ENCODE measurements at places on chromosomes 6 and 20. TPM values are rescaled to one million over a fixed set of nuclear protein-coding genes. Genes with fewer than 3 reads are reported as not detected.

- no peaks in the 10 kb centered on the region for H3K4me1 ChIP-seq
- no peaks in the 10 kb centered on the region for H3K27me3 ChIP-seq
- no peak overlapping the region for H3K27ac ChIP-seq
- peaks cover 4% of the 10 kb centered on the region for H3K36me3 ChIP-seq
- DNase-seq = no peak
- no peak overlapping the region for H3K4me3 ChIP-seq
Observed at GRCh38 chr6:143498428-143498827, 13.1 kb downstream of the FUCA2 start.

Gene TBX18
- 0.49 TPM for total RNA-seq

GRCh38 chr20:5172167-5172601 lies 45.4 kb downstream of the CDS2 start:
- H3K27me3 ChIP-seq = no peaks in the 10 kb centered on the region
- H3K27ac ChIP-seq = peak overlapping the region; percentile 22
- H3K36me3 ChIP-seq = peaks cover 24% of the 10 kb centered on the region
- no peak for DNase-seq
- peaks cover 56% of the 10 kb centered on the region for H3K4me1 ChIP-seq

GRCh38 chr20:11918391-11918845 lies 725 bp downstream of the BTBD3 start:
- H3K27ac ChIP-seq = peak overlapping the region; percentile 28
- no peaks in the 10 kb centered on the region for H3K27me3 ChIP-seq
- no peak overlapping the region for H3K4me3 ChIP-seq
- H3K36me3 ChIP-seq = peaks cover 10% of the 10 kb centered on the region
- no peak for DNase-seq

DNA sequence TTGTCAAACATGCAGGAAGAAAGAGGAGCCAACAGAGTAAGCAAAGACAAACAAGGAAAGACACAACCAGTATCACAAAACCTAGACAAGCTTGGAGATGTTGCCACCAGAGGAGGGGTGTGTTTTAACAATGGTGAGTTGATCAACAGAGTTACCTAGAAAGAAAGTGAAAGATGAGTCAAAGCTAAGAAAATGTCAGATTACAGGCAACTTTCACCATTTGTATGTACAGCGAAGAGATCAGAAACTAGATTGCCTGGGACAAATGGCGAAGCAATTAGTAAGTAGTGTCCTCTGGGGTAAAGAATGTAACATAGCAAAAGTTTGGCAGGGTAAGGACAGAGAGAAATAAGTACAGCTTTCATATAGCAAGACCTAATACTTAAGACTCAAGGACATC lies 51.6 kb upstream of the POU3F2 start:
- H3K4me1 ChIP-seq = no peaks in the 10 kb centered on the region
- no peak overlapping the region for H3K4me3 ChIP-seq
- H3K27me3 ChIP-seq = no peaks in the 10 kb centered on the region
- no peak overlapping the region for H3K27ac ChIP-seq
- no peak for DNase-seq

Gene PRDM1
- 11.5 TPM for total RNA-seq

Gene TNFAIP3
- total RNA-seq = 69.1 TPM

- no peaks in the 10 kb centered on the region for H3K27me3 ChIP-seq
- DNase-seq = no peak
- H3K4me3 ChIP-seq = no peak overlapping the region
- H3K36me3 ChIP-seq = no peaks in the 10 kb centered on the region
- no peaks in the 10 kb centered on the region for H3K4me1 ChIP-seq
- H3K27ac ChIP-seq = no peak overlapping the region
Observed at GRCh38 chr6:120876424-120876823, 457.9 kb downstream of the TBC1D32 start.

DNA sequence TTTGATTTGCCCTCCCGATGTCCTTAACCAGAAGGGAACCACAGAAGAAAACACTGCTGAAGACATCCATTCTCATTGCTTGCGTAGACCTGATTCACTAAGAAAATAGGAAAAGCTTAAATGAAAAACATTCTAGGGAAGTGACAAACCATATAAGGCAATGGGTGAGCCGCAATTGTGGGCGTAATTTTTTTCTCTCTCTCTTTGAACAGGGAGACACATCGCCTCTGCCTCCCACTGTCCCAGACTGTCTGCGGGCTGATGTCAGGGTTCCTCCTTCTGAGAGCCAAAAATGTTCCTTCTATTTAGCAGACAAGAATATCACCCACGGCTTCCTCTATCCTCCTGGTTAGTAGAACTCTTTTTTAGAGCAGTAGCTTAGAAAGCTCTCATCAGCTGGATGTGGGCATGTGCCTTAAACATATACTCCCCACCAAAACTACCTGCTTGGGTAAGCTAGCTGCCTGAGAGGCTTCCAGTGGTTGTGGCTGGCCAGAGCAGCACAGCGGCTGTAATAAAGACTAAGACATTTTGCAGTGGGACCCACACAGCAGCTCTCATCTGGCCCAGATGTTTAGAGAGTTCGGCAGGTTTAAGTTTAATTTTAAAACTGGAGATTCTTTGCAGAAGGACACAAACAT lies 22.7 kb upstream of the CTAGE9 start:
- H3K27ac ChIP-seq = no peak overlapping the region
- H3K4me1 ChIP-seq = no peaks in the 10 kb centered on the region
- H3K36me3 ChIP-seq = no peaks in the 10 kb centered on the region
- H3K4me3 ChIP-seq = no peak overlapping the region
- no peaks in the 10 kb centered on the region for H3K27me3 ChIP-seq

Gene HRH3
- total RNA-seq = not detected

GRCh38 chr6:75196081-75196687 lies 9.7 kb downstream of the COL12A1 start:
- no peaks in the 10 kb centered on the region for H3K36me3 ChIP-seq
- no peaks in the 10 kb centered on the region for H3K27me3 ChIP-seq
- no peak for DNase-seq
- no peaks in the 10 kb centered on the region for H3K4me1 ChIP-seq
- H3K4me3 ChIP-seq = no peak overlapping the region

Gene PTK6
- 9.5 TPM for total RNA-seq

Gene FKBP1C
- total RNA-seq = 1.2 TPM

GRCh38 chr6:170135461-170135820 lies 155.4 kb downstream of the DLL1 start:
- peaks cover 17% of the 10 kb centered on the region for H3K4me1 ChIP-seq
- no peak overlapping the region for H3K27ac ChIP-seq
- no peaks in the 10 kb centered on the region for H3K36me3 ChIP-seq
- DNase-seq = peak; percentile 17
- H3K4me3 ChIP-seq = no peak overlapping the region

DNA sequence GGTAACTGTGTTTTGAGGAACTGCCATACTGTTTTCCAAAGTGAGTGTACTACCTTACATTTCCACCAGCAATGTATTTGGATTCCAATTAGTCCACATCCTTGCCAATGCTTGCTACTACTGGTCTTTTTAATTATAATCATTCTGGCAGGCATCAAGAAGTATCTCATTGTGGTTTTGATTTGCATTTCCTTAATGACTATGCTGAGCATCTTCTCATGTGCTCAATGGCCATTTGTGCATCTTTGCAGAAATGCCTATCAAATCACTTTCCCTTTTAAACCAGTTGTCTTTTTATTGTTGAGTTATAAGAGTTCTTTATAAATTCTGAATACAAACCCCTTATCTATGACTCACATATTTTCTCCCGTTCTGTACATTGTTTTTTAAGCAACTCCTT lies 75.9 kb downstream of the ATG5 start:
- DNase-seq = no peak
- H3K27ac ChIP-seq = no peak overlapping the region
- no peak overlapping the region for H3K4me3 ChIP-seq
- H3K27me3 ChIP-seq = no peaks in the 10 kb centered on the region

DNA sequence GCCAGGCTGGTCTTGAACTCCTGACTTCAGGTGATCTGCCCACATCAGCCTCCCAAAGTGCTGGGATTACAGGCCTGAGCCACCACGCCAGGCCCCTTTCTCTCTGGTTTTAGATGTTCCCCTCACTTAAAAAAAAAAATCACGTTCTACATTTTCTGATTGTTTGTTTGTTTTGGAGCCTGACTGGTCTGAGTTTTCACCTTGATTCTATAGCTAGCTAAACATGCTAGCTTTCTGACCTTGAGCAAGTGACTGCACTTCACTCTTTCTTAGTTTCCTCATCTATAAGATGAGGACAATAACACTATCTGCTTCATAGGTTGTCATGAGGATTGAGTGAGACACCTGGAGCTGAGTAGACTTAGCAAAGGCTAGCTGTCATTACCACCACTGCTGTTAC lies 43.7 kb downstream of the SHLD1 start:
- H3K4me1 ChIP-seq = no peaks in the 10 kb centered on the region
- H3K36me3 ChIP-seq = no peaks in the 10 kb centered on the region
- DNase-seq = no peak
- H3K27me3 ChIP-seq = no peaks in the 10 kb centered on the region
- no peak overlapping the region for H3K27ac ChIP-seq

DNA sequence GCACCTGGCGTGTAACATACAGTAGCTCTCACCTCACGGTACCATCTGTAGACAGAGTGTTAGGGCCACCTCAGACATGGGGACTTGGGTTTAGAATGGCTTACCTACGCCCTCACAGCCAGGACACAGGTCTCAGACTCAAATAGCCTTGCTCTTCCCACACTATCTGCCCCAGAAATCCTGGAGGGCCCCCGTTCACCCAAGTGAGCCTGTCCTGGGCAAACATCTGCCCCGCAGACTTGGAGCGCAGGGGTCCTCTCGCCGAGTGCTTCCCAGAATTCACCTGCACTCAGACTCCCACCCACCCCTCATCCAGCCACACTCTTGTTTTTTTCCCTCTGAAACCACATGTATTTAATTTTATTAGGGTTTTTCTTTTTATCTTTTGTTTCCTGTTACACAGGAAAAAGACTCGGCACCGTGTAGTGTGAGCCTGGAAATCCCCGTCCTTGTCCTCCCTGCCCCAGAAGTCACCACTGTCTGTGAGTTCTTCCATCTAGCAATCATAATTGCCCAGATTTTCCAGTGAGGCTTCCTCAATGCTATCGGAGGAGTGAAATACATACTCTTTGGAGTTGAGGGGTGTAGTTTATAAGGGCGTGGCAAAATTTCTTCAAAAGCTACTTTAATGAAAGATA lies 17.1 kb upstream of the MAP1LC3A start:
- no peaks in the 10 kb centered on the region for H3K27me3 ChIP-seq
- DNase-seq = no peak
- peaks cover 7% of the 10 kb centered on the region for H3K4me1 ChIP-seq
- H3K36me3 ChIP-seq = peaks cover 44% of the 10 kb centered on the region

- DNase-seq = no peak
- H3K4me3 ChIP-seq = no peak overlapping the region
- H3K4me1 ChIP-seq = peaks cover 22% of the 10 kb centered on the region
- H3K27ac ChIP-seq = peak overlapping the region; percentile 65
- no peaks in the 10 kb centered on the region for H3K27me3 ChIP-seq
Observed at GRCh38 chr20:36823121-36823520, 49.6 kb upstream of the DSN1 start.

Gene ADRM1
- total RNA-seq = 158 TPM

GRCh38 chr6:89410788-89411144 lies 1.3 kb downstream of the RRAGD start:
- H3K27me3 ChIP-seq = no peaks in the 10 kb centered on the region
- peaks cover 21% of the 10 kb centered on the region for H3K4me1 ChIP-seq
- peak overlapping the region; percentile 70 for H3K4me3 ChIP-seq
- no peaks in the 10 kb centered on the region for H3K36me3 ChIP-seq

Gene CEP57L1
- 23.0 TPM for total RNA-seq

- H3K27ac ChIP-seq = no peak overlapping the region
- H3K4me1 ChIP-seq = no peaks in the 10 kb centered on the region
- DNase-seq = no peak
- H3K27me3 ChIP-seq = no peaks in the 10 kb centered on the region
- H3K36me3 ChIP-seq = no peaks in the 10 kb centered on the region
Observed at GRCh38 chr6:7692453-7692784, 33.5 kb upstream of the BMP6 start.

Gene MEI4
- total RNA-seq = not detected

DNA sequence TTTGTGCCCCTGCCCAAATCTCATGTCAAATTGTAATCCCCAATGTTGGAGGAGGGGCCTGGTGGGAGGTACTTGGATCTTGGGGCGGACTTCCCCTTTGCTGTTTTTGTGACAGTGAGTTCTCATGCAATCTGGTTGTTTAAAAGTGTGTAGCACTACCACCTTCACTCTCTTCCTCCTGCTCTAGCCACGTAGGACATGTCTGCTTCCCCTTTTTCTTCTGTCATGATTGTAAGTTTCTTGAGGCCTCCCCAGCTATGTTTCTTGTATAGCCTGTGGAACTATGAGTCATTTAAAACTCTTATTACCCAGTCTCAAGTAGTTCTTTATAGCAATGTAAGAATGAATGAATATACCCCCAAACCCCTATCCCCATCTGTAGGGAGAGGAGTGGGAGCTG lies 1013.7 kb upstream of the MAP3K7 start:
- H3K4me3 ChIP-seq = no peak overlapping the region
- no peak overlapping the region for H3K27ac ChIP-seq
- H3K4me1 ChIP-seq = no peaks in the 10 kb centered on the region
- DNase-seq = no peak

GRCh38 chr6:163218361-163218894 lies 196.1 kb upstream of the QKI start:
- H3K27ac ChIP-seq = no peak overlapping the region
- H3K4me1 ChIP-seq = no peaks in the 10 kb centered on the region

- H3K36me3 ChIP-seq = no peaks in the 10 kb centered on the region
- no peaks in the 10 kb centered on the region for H3K27me3 ChIP-seq
- no peaks in the 10 kb centered on the region for H3K4me1 ChIP-seq
- H3K27ac ChIP-seq = no peak overlapping the region
- peak; percentile 69 for DNase-seq
Observed at GRCh38 chr20:25339608-25340007, 51.0 kb downstream of the ABHD12 start.

DNA sequence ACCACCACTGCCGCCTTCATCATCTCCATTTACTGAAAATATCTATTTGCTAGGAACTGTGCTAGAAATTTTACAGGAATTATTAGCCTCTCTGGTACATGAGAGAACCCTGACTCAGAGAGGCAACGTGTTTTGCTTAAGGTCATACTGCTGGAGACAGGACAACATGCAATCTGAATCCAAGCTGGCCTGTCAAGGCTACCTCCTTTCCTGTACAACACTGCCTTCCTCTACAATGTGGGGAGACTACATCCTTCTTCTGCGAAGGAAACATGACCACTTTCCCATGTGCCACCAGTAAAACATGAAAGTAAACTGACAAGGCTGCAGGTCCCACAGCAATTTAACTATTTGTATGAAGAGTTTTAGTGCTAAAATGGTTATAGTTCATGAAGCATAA lies 200.9 kb downstream of the BACH2 start:
- no peak for DNase-seq
- no peak overlapping the region for H3K27ac ChIP-seq
- H3K36me3 ChIP-seq = no peaks in the 10 kb centered on the region
- H3K27me3 ChIP-seq = no peaks in the 10 kb centered on the region

Gene BTNL2
- total RNA-seq = not detected

Gene BMP5
- 4.9 TPM for total RNA-seq

Gene MUC21
- total RNA-seq = 2.9 TPM

DNA sequence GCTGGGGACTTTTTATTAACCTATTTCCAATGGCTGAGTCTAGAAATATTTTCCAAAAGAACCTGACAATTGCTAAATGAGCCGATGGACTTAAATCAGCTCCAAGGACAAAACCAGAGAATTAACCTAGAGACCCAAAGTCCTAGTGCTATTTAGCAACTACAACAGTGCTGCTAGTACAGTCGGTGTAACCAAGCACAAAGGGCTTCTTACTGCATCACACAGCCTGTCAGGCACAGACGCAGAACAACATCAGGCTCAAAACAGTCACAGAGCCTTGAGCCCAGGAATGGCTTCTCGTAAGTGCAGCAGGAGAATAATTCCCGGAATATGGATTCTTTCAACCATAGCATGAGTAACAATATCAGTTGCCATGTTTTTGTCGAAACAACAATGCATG lies 70.0 kb downstream of the GFOD1 start:
- H3K4me3 ChIP-seq = no peak overlapping the region
- no peaks in the 10 kb centered on the region for H3K27me3 ChIP-seq
- H3K36me3 ChIP-seq = no peaks in the 10 kb centered on the region
- DNase-seq = no peak
- peaks cover 69% of the 10 kb centered on the region for H3K4me1 ChIP-seq

All from upper lobe of left lung (tissue), 6 donors.